ENCODE measurements at places on chromosomes 2 and 18.

- no peak for DNase-seq
Measured at GRCh38 chr2:59680863-59681262, 872.6 kb downstream of the BCL11A start.

DNA sequence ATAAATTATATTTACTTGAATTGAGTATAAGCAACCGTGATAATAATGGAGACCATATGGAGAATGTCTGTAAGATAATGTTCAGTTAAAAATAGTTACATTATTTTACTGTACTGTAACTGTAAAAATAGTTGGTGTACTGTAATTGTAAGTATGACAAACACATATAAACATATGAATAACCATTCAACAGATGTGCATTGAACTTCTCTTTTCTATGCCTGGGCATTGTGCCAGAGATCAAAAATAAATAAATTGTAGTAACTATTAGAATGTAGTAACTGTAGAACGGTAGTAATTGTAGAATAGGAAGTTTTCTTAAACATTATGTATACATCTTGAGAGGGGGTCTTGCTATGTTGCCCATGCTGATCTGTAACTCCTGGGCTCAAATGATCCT, 287.4 kb upstream of the EPAS1 start:
- DNase-seq: no peak

DNA sequence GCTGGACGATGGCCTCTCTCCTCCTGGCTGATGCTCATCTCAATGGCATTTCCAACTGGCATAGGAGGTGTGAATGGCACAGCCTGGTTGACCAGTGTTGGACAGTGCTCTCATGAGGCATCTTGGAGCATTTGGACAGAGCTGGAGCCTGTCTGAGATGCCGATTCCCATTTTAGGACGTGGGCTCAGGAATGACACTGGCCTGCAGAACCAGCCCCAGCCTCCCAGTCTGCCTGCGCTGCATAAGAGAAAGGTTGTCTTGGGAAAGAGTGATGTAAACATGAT, 118.2 kb upstream of the COPS8 start:
- DNase-seq: no peak

DNA sequence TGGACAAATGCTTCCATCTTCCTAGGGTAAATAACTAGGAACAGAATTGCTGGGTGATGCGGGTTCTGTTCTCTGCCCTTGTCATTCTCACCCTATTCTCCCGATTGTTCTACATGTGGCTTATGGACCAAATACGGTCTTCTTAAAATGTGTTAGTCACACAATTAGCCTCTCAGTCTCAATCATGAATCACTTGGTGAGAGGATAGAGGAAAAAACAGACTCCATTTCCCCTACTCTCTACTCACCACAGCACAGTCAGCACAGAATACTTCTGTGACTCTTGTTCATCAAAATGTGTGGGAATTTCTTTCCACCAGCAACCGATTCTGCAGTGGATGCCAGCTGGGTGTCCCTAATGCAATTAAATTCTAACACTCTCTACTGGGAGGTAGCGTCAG, 125.2 kb downstream of the SH3BP4 start:
- DNase-seq: no peak

- DNase-seq: no peak
Measured at GRCh38 chr2:54675738-54676137, 47.7 kb upstream of the EML6 start.

DNA sequence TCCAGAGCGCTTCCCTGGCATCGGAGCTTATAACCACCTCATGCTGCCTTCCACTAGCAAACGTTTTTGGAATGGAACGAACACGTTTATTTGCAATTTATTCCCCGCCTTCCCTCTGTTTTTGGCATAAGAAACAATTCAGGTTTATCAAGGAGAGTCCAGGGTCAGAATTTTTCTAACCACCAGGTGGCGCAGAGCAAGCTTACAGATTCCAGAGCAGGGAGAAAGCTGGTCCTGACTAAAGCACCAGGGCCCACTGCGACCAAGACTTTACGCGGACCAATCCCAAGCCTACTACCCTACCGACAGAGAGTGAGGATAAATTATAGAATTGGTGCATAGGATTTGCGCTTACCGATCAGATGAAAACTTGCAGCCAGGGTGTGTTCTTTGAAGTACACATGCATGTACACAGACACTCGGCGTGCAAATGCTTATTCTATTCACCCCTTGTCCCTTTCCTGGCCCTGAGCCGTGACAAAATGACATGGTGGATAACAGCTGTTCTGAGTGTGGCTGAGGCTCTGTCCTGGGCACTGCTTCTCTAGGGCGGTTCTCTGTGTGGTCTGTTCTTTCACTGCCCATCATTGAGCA, 34.7 kb downstream of the NAPG start:
- no peak for DNase-seq

GRCh38 chr18:74832381-74832780, 234.7 kb downstream of the ZNF407 start:
- DNase-seq: no peak

DNA sequence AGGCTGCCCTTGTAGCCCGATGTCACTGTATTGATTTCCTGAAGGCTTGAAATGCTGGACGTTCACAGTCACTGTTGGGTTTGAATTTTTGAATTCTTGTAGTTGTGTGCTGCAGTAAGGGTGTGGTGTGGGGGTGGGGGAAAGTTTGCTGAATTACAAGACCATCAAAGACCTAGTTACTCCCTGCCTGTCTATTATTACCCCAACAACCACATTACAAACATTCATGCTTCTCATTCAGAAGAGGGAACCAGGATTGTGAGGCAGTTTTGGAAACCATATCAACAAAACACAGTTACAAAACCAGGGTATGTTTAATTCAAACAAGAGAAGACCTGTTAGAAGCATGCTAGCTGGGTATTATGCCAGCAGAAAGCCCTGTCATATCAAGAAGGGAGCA, 85.8 kb downstream of the CLHC1 start:
- DNase-seq: no peak

All from activated T-helper 9 cell treated with anti-CD3 and anti-CD28 coated beads, Interleukin-2, amount 50 U/mL, for 16 hours (primary cell).